ENCODE measurements at places on chromosomes 3 and 15.

DNA sequence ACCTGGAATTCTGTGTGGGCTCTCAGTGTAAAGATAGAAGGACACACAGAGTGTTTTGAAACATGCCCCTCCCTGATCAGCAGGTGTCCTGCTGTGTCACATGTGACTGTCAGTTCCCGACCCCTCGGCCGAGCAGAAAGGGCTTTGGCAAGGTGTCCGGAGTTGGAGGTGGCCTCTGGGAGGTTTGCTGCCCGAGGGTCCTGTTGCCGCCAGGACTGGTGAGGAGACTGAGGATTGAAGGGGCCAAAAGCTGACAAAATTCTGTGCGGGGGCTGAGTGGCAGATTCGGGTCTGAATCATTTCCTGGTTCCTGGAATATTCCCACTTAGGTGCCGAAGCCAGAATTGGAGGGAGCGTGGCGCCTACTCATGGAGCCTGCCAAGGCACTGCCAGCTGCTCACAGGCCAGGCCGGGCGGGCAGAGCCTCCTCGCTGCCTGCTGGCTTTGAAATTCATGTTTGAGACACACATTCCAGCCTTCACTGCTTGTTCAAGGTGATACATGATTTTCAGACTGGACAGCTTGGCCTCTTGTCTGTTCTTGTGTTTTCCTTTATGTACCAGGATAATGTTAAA is 83.8 kb downstream of the APBA2 start:
- no peak for DNase-seq

DNA sequence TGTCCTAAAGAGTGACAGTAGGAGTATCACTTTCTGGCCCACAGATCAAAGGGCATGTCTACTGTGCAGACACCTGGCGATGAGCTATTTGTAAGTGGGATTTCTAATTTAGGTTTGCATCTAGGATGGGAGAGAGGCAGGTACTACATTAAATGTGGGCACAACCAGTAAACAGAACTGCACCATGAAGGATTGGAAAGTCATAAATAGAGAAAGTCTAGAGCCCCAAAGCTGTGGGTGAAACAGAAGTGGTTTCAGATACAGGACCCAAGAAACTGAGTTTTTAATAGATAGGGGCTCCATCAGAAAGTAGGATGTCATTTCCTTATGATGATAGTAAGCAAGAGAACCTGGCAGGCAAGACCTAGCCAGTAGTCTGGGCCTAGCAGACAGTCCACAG is 35.2 kb upstream of the SPPL2A start:
- no peak for DNase-seq

DNA sequence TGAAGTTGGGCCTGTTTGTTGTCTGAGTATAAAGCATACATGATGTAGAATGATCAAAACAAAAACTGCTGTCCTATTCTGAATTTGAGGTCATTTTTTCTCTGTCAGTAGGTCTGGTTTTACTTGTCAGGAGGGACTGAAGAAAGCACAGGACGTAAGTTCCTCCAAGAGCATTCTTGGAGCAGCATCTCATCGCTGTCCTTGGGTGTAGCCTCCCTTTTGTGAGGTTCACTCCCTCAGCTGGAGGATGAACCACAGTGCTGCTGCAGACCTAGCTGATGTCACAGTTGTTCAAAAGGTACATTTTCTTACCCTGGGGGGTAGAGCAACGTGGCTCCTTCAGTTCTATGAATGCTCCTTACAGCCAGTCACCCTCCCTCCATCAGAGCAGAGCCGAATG is 490.0 kb upstream of the TBL1XR1 start:
- no peak for DNase-seq

GRCh38 chr3:53129344-53129743 is 891 bp downstream of the RFT1 start:
- no peak for DNase-seq

- no peak for DNase-seq
These were observed 13.3 kb downstream of the GRAMD2A start for GRCh38 chr15:72184165-72184811.
